ENCODE measurements at places on chromosomes 11 and 22. TPM values are rescaled to one million over a fixed set of nuclear protein-coding genes. Genes with fewer than 3 reads are reported as not detected.

GSTT2 gene
- not detected for total RNA-seq

KRTAP5-9 gene
- total RNA-seq: not detected

MUC2 gene
- total RNA-seq: not detected

APOA5 gene
- not detected for total RNA-seq

SPTBN2 gene
- total RNA-seq: 92.1 TPM

CCDC73 gene
- not detected for total RNA-seq
